HuH-7.5 (cell line): ENCODE measurements at places on chromosomes 4 and X.

- no peak for DNase-seq
These were observed at the start of gene ART3 for GRCh38 chr4:76074468-76074867. ART3 (plus strand) TSS chr4:76074709; CDS start chr4:76075890, 1,181 bp downstream.

- no peak for DNase-seq
These were observed 54.4 kb upstream of the MND1 start for GRCh38 chr4:153290134-153290533.

- no peak for DNase-seq
These were observed 560.8 kb upstream of the ATOH1 start for GRCh38 chr4:93267747-93268146.

DNA sequence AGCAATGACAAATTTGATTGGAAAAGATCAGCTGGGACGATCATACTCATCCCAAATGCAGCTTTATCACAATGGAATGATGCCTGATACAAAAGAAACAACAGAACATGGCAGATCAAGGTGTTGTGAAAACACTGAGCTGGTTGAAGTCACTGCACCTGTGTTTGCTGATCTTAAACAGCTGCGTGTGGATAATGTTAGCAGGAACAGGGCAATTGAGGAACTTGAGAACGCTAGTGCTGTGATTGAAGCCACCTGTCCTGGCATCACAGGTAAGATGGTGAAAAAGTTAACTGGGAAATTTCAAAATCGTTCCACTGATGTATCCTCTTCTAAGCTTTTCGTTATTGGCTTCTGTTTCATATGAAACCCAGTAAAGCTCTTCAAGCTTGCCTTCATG, 27.4 kb upstream of the SOD3 start:
- DNase-seq, result no peak

GRCh38 chr4:14168919-14169318, 541.4 kb upstream of the BOD1L1 start:
- no peak for DNase-seq

- no peak for DNase-seq
These were observed 689 bp downstream of the EXOC1L start for GRCh38 chr4:55820279-55820678.

- DNase-seq, result no peak
These were observed 111.5 kb downstream of the DTHD1 start for GRCh38 chr4:36392916-36393315.

- no peak for DNase-seq
These were observed 97.0 kb downstream of the ABLIM2 start for GRCh38 chr4:8061573-8061972.

GRCh38 chrX:137565921-137566745, at the start of gene ZIC3:
ZIC3 (plus strand) TSS chrX:137566127; CDS start chrX:137566692, 565 bp downstream.
- peak; percentile 22 for DNase-seq

- DNase-seq, result no peak
These were observed 3.7 kb downstream of the ADGRG4 start for GRCh38 chrX:136304493-136304892.
